Effector memory CD8-positive, alpha-beta T cell (primary cell): ENCODE measurements at places on chromosomes 6 and 20.

GRCh38 chr20:41476013-41476441, 109.4 kb upstream of the EMILIN3 start:
- DNase-seq: no peak

- no peak for DNase-seq
Observed at GRCh38 chr20:11156922-11157321, 483.1 kb upstream of the JAG1 start.

DNA sequence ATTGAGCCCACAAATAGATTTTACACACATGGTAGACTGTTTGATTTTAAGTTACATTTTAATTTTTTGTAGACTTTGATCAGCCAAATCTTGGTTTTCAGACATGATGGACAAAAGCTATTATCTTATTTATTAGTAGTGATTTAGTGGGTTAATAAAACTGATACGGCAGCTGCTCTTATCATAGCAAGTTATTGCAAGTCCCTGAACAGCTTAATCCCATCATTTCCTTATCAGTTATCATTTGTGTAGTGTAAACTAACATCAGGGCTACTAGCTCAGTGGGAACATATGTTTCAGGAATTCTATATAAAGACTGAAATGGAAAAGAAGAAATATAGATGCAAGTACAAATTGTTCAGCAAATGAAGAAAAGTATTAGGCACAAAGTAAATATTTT, 10.9 kb downstream of the RFX6 start:
- DNase-seq: no peak

GRCh38 chr6:32947552-32948465, 5.1 kb downstream of the HLA-DMA start:
- DNase-seq: peak; percentile 18

DNA sequence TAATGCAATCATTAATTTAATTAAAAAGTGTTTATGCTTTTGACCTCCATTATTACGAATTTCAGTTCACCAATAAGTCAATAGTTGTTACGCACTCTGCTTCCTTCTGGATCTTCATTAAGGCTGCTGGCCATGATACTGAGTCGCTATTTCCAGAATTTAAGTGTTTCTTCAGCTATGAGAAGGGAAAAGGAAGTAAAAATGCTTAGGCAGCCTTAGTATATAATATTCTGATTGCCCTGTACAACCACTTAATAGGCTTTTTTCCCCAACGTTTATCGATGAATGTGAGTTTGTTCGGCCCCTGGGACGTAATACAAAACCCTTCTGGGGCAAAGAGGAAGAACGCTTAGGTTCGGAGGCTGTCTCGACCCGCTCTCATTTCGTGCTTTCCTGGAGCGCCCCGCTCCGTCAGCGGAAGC, 644 bp downstream of the OARD1 start:
- DNase-seq: no peak

DNA sequence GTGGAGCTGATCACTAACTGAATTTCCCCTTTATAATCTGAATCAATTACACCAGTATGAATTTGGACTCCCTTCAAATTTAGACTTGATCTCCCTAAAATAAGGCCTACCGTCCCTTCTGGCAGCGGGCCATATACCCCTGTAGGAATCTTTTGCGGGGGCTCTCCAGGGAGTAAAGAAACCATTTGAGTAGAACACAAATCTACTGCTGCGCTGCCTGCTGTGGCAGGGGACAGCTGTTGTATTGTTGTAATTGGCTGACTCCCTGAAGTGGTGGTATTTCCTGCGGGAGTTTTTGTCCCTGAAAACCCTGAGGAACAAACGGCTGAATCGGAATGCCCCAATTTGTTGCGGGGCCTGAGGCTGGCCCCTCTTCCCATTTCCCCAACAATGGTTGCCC, 16.0 kb upstream of the PTCRA start:
- no peak for DNase-seq

GRCh38 chr6:165456286-165456685, 146.9 kb upstream of the C6orf118 start:
- DNase-seq: no peak

DNA sequence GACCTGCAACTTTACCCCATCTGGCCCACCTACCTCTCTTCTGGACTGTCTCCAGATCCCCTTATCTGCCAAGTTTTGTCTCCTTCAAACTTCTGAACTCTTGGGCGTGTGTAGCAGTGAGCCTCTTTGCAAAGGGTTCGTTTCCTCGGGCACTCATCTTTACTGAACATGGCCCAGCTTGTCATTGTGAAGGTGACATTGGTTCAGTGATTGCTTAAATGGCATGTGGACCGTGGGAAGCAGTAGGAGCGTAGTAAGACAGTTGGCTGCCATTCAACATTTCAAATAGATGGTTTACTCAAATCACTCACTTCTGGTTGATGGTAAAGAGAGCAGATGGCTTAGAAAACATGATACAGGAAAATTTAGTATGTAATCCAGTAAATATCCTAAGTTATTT, 34.8 kb upstream of the KIF25 start:
- no peak for DNase-seq

DNA sequence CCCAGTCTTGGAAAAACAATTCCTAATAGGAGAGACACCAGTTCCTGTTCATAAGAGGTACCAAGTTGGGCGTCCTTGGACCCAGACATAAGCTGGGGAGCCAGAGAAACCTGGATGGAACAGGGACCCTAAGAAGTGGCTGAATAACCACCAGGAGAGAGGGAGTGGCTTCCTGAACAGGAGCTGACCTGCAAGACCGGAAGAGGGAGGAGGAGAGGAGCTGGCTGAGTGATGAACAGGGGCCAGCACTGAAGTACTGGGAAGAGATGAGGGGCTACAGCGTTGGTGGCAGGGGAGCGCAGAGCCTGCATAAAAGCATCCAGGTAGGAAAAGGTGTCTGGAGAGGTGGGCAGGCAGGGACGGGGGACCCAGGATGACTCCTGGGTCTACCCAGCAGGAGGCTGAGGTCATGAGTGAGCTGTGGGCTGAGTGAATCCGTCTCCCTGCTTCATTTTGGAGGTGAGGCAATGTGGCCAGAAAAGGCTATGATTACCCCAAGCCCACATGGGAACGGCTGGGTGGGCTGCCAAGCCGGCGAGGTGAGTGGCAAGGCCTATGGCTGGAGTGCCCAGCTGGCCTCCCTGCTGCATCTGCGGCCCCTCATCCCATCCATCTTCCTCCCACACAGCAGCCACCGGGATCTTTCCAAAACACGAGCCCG, 34.4 kb upstream of the ZFAND3 start:
- DNase-seq: no peak

GRCh38 chr6:16299861-16300260, 61.5 kb downstream of the GMPR start:
- no peak for DNase-seq

DNA sequence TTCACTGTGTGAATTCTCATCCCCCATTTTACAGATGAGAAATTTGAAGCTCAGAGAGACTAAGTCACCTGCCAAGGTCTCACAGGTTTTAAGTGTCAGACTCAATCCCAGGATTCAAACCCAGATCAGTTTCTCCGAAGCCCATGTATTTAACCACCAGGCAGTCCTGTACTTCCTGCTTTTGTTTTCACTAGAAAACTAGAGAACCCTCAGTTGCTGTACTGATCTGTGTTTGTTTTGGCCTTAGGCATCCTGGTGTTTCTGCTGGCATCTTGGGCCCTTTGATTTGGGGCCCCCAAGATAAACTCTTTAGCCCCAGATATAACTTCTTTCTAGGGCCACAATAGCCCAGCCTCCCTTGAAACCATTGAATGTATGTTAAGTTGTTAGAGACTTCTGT, 36.5 kb downstream of the PPP1R16B start:
- no peak for DNase-seq
